ENCODE measurements at places on chromosomes 1 and 21.

GRCh38 chr1:230892018-230892491 lies 23.7 kb upstream of the C1orf198 start:
- no peak for DNase-seq

DNA sequence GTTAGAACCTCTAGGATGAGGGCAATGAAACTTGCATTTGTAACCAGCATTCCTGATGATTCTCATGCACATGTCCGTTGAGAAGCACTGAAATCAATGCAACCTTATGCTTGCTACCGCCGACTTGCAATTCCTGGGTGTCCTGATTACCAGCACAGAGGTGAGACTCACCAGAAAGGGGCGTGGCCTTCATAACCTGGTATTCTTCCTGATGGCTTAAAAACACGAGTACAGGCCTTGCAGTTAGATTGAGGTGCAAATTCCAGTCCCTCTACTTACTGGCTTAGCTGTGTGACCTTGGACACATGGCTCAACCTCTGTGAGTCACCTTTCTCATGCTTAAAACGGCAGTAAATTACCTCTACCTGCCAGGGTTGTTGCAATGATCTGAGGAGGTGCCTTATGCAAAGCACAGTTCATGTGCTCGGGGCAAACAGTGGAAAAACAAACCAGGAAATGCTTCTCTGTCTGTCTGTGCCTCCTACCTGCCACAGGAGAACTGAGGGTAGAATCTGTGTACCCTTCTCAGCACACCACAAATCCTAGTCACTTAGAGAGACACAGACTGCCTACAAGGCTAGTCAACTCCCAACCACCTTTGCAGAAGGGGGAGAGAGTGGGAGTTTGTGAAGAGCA lies 39.1 kb upstream of the ECE1 start:
- DNase-seq = no peak

- no peak for DNase-seq
Measured at GRCh38 chr1:109876617-109877316, 33.9 kb upstream of the CSF1 start.

DNA sequence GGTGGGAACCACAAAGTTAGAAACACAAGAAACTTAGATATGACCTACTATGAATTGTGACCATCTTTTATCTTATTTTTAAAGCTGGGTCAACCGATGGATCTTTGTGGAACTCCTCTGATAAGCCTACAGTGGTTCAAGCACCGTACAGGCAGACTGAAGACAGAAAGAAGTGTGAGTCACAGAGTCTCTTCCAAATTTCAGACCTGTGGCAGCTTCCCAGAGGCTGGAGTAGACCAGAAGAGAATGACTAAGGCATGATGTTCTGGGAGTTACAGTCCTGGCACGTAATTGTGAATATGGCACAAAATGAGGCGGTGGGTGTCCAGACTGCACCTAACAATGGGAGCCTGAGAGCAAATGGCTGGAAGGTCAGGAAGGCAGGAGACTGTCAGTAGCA lies 70.0 kb downstream of the LMO4 start:
- DNase-seq = no peak

DNA sequence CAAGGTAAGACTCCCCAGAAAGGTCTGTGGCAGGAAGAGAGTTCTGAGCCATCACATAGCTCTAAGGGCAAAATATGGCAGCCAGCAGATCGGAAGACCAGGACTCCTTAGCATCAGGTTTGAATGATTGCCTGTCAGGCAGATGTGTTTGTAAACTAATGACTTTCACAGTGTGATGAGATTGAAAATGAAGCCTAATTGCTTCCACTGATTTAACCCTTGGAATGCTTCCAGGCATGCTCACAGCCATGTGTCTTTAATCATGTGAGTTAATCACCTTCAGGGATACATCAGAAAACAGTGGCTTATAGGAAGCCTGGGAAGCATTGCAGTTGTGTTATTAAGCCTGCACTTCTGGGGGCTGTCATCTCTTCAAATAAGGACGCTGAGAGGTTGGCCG lies 82.8 kb downstream of the LRRC53 start:
- DNase-seq = no peak

DNA sequence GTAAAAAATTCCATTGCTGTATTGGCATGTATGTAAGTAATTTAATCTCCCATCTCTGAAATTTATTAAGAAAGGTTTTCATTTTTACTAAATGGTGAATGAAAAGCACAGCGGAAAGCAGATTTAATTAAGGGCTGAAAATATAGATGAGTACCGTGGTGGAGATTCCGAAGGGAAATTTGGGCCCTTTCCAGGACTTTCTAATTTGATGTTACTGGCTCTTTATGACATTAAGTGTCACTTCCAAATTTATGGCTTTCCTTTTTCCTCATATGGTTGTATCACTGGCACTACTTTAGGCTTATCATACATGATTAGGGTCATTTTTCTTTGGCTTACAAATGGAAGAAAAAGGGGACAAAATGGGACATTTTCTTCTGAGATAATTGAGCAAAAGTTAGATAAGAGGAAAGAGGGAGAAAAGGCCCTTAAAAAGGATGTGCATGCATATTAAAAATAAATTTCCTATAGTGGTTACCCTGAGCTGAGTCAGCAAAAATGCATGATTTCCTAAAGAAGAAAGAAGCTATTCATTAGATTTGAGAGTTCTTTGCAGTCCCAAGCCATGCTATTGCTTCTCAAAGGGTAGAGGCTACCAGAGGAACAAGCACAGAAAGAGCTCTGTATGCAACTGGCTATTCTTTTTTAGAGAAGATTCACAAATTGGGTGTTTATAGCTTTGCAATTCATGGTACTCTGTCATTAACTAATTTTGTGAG lies 74.9 kb upstream of the CNIH3 start:
- DNase-seq = no peak

DNA sequence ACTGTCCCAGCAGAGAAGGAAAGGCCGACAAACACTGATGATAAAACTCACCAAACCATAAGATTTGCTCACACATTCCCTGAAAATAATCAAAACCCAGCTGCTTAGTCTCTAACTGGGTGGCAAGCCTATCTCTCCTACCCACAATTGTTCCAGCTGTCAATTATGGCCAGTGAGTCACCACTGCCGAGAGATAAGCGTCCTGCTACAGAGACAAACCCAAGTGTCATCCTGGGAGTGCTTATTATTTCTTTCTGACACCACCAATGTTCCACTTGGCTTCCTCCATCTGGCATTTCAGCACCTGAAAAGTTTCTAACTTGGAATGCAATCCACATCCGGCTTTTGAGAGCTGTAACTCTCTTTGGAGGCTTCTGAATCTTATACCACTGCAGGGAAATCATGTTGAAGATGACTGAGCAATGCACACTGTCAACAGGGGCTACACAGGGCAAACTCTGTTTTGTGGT lies 51.5 kb upstream of the VAV3 start:
- no peak for DNase-seq

DNA sequence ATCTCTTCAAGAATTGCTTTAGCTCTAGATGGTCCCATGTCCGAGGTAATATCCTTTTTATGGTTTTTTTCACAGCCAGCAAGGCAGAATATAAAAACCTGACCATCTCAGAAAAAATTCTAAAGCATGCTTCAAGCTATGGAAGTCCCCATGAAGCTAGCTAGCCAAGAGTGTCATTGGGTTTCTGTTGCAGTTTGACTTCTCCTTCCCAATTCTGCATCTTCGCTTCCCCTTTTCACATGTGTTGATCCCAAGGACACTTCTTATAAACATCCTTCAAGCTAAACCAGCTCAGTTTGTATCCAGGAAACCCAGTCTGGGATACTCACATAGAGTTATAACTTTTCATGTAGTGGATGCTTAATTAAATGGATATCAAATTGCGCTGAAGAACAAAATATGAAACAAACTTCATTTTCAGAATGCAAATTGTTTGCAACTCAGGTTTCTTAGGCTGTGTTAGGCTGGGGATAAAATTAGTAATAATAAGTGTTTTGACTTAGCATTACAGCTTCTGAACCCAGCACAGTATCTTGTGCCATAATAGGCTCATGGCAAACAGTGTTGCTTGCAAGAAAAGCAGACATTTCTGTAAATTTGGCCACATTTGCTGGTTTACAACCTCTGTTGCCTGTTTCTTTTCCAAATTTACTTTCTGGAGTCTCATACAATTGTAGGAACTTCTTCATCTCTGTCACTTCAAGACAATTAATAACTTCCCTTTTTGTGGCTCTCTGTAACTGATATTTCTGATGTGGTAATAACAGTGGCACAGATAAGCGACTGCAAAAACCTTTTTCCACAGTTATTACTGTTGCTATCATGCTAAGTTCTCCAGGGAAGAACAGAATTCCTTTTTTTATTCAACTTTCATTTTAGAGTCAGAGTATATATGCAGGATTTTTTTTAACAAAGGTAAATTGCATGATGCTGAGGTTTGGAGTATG lies 53.2 kb downstream of the NCAM2 start:
- DNase-seq = no peak

DNA sequence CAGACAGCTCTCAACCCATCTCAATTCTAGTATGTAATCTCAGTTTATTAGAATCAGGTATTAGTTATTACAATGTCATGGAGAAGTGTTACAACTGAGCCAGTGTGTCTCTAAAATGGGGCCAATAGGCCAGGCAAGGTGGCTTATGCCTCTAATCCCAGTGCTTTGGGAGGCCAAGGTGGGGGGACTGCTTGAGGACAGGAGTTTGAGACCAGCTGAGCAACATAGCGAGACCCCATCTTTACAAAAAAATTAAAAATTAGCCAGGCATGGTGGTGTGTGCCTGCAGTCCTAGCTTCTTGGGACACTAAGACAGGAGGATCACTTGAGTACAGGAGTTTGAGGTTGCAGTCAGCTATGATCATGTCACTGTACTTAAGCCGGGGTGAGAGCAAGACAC lies 104.9 kb downstream of the BCAR3 start:
- DNase-seq = no peak

GRCh38 chr1:68234094-68234493 lies 1.8 kb upstream of the WLS start:
- DNase-seq = no peak

- DNase-seq = no peak
Measured at GRCh38 chr1:151710187-151710840, 6.3 kb downstream of the CELF3 start.

DNA sequence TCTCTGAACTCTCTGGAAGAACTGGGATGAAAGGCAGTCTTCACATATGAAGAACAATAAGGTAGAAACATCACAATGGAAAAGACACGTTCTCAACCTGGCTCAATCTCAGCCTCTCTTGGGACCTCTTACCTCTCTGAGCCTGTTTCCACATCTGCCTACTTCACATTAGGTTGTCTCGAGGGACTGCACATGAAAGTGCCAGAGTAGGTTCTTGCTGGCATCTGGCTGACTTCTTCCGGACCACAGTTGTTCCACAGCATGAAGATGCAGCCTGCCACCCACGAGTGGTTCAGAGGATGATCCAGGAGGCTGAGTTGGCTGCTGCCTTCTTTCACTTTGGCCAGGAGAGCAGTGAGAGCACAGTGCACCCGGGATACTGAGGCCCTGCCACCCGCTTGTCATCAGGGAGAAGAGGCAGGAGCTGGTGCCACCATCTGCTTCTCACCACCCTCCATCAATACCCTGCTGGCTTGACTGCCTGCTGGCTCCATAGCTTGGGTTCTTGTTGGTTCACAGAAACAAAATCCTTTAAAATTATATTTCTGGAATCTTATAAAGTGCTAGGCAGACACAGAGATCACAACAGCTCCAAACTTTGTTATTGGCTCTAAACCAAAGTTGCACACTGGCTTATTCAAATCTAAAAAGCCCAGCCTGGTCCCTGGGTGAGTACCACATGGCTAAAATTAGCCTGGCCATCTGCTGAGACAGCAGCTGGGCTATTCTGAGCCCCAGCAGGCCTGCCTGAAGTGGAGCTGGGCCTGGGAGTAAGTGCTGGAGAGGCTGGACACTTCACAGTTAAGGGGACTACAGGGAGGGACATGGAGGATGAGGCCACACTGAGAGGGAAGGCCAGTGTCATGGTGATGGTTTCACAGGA lies 46.9 kb upstream of the LIN9 start:
- DNase-seq = no peak

DNA sequence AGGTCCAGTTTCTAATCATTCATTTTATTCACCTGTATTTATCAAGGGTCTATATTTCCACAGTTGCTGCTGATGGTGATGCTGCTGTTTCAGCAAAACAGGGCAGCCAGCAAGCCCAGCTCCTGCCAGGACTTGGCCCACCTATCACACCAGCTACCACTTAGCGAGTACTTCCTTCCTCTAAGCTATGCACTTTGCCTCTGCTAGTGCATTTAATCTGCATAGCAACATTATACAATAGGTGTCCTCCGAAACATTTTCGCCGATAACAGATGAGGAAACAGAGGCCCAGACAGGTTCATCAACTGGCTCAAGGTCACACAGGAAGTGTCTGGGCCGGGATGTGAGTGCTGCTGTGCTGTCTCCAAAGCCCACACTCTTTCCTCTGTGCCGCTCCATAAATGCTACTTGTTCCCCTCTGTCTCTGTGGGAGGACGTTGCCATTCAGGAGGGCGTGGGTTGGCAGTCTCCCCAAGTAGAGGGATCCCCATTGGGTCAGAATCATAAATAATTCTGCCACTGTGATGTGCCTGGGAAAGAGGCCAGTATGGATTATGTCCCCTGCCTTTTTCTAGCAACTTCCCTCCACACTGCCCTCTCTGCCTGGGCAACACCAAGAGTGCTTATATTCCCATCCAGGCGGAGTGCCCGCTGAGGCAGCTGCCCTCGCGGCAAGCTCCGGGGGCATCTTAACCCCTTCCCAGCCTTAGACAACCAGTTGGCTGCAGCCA lies 9.4 kb upstream of the PLEKHA6 start:
- DNase-seq = no peak

DNA sequence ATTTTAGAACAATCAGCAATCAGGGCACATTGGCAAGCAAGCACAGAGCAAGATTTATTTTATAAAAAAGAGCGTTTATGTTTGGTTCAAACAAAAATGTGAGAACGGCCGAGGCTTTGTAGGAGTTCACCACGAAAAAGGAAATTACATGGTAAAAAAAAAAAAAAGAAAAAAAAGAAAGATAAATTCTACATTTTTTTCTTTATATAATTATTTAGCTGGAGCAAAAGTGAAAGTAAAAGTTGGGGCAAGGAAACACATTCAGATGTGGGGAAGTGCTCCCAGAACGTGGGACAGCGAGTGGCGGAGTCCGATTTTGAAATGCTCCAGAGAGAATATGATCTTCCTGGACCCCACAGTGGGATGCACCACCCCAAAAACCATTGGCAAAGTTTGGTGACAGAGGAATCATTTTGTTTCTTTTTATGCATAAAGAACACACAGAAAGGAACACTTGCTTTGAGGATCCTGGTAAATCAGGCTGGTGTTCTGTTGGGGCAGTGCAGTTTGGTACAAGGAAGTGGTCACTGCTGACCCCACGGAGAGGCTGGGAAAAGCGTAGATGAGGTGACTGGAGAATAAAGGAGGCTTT lies 16.3 kb upstream of the ATP5PO start:
- DNase-seq = no peak

- DNase-seq = no peak
Measured at GRCh38 chr1:77970192-77970591, 8.7 kb downstream of the FUBP1 start.

DNA sequence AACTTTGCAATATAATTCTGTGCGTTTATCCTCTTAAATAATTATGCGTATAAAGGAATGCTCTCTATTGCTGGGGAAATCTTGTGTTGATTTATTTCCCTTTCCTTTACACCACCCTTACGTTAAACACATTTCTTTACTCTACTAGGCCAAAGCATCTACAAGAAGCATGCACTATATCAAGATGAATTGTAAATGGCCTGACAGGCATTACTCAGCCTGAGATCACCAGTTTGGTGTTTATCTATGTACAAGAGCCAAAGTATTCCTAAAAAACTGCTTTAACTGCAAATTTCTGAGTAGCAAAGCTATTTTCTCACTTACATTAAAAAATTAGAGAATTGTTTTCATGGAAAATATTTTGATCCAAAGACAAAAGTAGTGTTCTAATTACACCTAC lies 114.8 kb downstream of the TYW3 start:
- DNase-seq = no peak

All from left renal cortex interstitium (tissue), 4 donors.